Anterior cingulate cortex (tissue), 58 donors: ENCODE measurements at places on chromosomes 2 and 18.

DNA sequence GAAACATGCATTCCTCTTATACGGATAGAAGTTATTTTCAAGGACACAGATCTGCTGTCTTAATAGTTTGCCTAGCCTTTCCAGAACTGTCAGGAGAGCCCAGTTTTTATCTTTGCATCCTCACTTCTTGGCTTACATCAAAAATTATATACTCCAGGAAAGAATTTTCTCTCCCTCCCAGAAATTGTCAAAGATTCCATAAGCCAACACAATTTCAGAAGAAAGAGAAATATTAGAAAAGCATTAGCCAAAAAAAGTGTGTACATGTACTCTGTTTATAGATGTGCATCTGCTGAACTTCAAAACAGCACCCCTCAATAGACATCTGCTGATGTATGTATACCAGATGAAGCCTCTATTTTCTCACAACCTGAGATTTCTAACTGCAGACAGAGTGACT lies 210.4 kb downstream of the METTL4 start:
- no peak for DNase-seq

DNA sequence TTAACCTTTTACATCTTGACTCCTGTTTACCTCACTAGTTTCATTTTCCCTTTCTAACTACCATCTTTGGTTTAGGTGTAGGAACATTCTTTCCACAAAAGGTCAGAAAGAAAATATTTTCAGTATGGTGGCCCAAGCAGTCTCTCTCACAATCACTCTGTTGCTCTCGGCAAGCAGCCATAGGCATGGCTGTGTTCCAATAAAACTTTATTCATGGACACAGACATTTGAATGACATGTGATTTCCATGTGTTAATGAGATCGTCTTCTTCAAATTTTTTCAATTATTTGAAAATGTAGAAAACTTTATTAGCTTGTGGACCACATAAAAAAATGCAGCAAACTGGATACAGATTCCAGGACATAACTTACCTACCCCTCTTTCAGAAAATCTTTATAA lies 109.7 kb upstream of the CNTNAP5 start:
- no peak for DNase-seq

DNA sequence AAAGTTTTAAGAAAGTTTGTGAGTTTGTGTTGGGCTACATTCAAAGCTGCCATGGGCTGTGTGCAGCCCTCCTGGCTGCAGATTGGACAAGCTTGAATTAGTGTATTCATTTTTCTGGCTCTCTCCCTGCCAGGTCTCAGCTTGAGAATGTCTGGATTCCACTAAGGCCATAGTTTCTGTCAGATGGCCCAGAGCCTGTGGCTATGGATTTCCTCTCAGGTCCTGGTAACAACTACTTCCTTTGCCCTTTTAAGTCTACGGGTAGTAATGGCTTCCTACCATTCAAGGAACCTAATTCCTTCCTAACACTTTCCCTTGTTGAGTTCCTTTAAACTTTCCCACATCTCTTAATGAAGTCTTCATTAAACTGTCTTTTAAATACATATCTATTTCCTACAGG lies 24.3 kb upstream of the PSMD14 start:
- no peak for DNase-seq

GRCh38 chr2:5782103-5782502 lies 89.9 kb downstream of the SOX11 start:
- no peak for DNase-seq

DNA sequence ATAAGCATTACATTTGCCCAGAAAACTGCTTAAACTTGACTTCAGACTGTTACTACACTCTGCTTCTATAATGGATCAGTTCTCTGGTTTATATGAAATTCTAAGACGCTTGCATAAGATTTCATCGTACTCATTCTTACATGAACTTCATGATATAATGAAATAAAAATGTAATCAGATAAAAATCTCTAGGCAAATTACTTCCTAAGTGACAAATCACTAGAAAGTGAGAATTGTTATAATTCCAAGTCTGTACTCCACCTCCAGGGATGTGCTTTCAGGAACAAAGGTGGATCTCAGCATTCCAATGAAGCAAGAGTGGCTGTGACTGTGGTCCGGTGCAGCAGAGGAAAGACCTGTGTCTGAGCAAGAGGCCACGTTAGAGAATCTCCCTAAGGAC lies 226.2 kb downstream of the PIEZO2 start:
- DNase-seq = no peak

- no peak for DNase-seq
These were observed 68.5 kb downstream of the ETAA1 start for GRCh38 chr2:67465623-67466022.

GRCh38 chr2:168459256-168459655 lies 3.2 kb downstream of the CERS6 start:
- no peak for DNase-seq

DNA sequence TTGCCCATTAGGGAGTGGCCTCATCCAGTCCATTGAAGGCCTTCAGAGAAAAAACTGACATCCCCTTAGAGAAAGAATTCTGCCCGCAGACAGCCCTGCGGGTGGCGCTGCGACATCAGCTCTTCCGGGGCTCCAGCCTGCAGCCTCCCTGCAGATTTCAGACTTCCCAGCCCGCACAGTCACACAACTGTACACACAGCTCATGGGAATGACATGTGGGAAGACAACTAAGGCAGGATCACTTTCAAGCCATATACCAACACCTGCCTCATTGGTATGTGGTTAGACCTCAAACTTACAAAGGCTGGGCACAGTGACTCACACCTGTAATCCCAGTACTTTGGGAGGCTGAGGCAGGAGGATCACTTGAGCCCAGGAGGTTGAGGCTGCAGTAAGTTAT lies 24.8 kb upstream of the TUBB6 start:
- no peak for DNase-seq

GRCh38 chr2:231521443-231521842 lies 8.8 kb downstream of the NMUR1 start:
- no peak for DNase-seq

DNA sequence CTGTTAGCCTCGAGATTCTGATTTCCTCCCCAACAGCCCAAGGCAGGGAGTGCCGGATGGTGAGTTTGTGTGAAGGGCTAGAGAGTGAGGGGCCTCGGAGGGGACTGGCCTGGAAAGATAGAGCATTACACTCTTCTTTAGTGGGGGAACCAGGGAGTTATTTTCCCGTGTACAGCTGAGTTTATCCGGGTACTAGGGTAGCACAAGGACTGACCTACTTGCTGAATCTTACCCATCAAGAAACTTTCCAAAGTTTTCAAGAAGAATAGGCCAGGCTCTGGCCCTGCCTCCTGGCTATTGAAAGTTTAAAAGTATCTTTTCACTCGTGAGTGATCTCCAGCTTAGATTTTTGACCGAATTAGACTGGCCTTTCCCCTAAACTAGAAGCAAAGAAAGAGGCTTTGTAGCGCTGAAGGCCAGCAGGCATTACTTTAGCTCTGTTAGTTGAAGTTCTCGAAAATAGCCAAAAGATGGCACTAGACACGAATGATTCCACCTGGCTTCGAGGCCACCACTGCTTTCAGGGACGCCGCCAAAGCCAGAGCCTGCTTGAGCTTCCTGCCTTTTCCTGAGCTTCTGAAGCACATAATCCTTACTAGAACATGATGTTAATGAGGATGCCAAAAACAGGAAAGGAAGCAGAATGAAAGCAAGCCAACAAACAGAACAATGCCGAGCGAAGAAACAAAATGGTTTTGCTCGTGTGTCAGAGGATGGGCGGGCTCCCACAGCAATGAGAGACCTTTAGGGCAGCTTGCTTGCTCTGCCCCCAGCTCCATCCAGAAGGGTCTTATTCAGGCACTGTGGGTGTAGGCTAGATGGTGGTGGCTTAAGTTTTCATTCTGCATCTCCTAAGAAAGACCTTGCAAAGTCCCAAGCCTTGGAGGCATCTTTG lies 55.8 kb downstream of the TSN start:
- peak; percentile 61 for DNase-seq

GRCh38 chr2:15630121-15630977 lies 38.7 kb downstream of the DDX1 start:
- no peak for DNase-seq

GRCh38 chr2:181955010-181955409 lies 30.6 kb upstream of the PPP1R1C start:
- no peak for DNase-seq

DNA sequence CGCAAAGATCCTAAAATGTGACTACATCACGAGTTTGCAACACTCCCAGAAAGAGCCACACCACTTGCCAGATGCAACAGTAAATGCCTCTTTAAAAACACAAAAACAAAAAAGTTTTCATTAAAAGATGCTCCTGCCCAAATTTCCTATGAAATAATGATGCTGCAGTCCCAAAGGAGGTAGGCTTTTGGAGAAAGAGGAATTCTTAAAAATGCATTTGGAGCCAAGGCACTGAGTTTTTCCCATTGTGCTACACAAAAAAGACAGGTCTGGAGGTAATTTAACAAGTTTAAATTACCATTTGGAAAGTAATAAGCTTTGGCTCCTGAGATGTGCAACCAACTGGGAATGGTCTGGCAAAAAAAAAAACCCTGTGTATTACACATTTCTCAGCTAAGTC lies 145.0 kb downstream of the PID1 start:
- DNase-seq = no peak

DNA sequence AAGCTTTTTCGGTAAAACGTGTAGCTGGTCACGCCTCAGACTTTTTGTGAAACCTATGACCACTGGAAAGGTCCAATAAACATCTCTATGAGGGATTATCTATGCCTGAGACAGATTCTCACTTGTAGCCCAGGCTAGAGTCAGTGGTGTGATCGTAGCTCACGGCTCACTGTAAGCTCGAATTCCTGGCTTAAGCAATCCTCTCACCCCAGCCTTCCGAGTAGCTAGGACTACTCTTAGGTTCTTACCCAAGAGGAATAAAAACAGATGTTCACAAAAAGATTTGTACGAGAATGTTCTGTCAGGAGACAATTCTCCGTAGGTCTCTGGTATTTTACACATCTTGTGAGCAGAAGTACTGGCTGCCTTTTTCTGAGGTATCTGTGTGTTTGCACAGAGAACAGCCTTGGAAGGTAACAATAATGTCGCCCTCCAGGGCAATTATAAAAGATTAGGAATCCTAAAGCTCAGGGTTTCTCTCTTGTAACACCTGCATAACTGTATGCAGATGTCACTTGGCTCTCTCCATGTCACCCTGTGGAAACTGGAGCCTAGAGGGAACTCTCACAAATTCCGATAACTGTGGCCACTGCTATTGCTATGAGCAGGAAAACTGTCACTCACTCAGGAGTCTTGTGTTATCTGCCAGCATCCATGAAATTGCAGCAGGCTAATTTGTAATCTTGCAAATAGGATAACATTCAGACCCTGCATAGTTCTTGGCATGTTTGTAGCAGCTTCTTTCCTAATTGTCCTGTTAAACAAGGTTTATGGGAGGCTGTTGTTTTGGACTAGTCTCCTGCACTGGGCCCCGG lies 25.5 kb upstream of the RALBP1 start:
- DNase-seq = no peak

- DNase-seq = no peak
These were observed 32.9 kb downstream of the INO80C start for GRCh38 chr18:35464831-35465279.

DNA sequence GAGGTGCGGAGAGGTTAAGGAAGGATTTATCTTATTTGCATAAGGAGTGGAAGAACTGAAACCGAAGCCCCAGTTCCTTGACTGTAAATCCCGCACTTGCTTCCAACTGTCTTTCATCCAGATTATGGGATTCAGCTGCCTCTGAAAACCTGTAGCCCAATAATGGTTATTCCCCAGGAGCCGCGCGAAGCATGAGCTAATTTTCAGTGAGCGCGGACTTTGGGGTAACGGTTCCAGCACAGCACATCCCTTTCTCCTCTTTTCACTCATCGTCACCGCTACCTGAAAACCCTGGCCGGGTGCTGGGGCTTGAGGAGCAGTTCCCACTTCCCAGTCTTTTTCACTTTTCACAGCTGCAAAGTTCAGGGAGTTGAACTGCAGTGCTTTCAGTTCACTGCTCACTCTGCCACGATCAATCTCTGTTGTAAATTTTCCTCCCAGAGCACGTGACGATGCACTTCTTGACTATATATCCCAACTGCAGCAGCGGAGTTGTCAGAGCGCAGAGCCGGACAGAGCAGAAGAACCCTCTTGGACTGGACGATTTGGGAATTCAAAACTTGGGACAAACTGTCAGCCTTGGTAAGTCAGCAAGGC lies at the start of gene KCNE4:
TSS of gene KCNE4 (plus strand) at position 498 of the 597 bp plus-strand sequence. CDS start 641 bp downstream, outside the sequence.
- no peak for DNase-seq

DNA sequence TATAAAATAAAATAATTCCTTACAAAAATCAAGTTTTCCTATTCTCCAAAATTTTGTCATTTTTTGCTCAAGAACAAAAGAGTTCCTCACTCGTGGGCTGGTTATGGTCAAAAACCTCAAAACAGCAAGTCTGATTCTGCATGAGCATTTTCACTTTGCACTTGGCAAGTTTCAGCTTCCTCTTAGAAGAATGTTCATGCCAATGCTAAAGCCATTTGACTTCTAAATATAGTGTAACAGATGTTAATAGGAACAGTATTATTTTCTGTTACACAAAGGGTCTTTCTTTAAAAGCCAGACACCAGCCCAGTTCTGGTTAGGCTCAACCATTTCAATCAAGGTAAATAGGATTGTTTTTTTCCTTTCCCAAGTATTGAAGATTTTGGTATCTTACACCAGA lies 261.3 kb upstream of the CCDC68 start:
- no peak for DNase-seq

DNA sequence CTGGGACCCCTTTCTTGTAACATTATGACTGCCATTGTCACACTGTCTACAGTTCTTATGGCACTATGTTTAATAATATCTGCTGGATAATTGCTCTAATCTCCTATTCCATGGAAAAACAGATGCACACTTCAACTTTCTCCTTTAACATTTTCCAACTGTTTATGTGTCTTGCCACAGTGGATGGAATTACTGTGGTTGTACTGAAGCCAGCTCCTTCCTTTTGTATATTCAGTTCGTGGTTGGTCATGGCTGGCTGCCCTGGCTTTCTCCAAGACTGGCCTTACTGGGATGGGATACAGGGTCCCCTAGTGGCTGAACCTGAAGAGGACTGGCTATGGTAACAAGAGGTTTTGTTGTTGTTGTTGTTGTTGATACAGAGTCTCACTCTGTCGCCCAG lies 113.9 kb downstream of the SS18 start:
- DNase-seq = no peak

DNA sequence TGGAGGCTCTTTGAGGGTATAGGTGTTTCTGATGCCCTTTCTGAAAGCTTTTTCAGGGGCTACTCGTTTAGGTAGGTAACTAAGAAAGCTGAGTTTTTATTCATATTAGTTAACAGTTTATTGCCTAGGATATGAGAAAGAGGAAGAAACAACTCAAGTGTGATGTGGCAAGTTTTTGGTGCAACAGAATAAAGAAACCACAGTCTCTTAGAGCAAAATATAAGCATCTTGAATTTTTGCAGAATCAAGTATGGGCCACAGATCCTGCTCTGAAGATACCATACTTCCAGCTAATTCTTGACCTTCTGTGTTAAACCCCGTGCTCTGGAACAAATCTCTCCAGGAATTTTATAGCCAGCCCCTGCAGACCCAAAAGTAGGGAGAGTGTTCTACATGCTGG lies 147.7 kb upstream of the SLC1A4 start:
- no peak for DNase-seq

DNA sequence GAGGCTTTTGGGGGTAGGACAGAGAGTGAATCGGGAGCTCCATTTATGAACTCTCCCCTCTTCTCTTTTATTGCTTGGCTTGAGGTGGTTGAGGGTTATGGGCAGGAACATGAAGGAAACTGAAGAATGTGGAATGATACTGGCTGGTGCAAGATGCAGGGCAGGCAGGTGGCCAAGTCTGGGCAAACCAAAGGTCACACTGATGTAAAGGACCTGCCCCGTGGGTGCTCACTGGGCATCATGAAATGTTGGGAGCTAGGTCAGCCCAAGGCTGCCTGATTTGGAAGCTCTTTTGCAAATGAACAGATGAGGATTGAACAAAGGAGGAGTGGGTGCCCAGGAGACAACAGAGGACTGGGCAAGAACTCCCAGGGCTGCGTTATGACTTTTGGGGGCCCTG lies 328.9 kb downstream of the CLIP4 start:
- DNase-seq = no peak
